Fibroblast of the aortic adventitia (primary cell): ENCODE measurements at places on chromosomes 1 and 21.

DNA sequence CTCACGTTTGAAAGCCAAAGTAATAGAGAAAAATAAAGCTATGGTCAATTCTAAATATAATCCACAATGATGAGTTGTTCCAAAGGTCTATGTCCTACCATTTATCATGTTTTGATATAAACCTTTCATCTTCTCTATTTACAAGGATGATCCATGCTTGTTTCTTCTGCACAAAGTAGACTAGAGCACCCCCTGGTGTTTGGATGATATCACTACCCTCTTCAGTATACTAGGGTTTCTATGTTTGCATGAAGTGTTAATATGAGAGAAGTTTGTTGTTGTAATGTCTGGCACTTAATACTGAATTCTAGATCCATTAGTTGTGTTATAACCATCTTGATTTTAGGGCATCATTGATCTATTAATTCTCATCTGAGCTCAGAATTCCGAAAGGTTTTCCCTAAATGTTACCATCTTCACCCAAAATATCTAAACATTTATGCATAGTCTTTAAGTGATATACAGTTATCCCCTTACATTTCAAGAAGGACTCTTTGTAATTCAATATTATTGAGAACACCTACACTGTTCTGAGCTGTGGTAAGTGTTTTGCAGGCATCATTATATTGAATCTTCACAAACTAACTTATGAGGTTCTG is 21.1 kb downstream of the CLDN8 start:
- peak; percentile 10 for DNase-seq

GRCh38 chr1:157490467-157491165 is 61.7 kb downstream of the FCRL5 start:
- DNase-seq: peak; percentile 64

- no peak for DNase-seq
These were observed 122.9 kb downstream of the HFM1 start for GRCh38 chr1:91281782-91282181.

GRCh38 chr1:13643017-13643416 is 57.0 kb upstream of the PRDM2 start:
- no peak for DNase-seq

DNA sequence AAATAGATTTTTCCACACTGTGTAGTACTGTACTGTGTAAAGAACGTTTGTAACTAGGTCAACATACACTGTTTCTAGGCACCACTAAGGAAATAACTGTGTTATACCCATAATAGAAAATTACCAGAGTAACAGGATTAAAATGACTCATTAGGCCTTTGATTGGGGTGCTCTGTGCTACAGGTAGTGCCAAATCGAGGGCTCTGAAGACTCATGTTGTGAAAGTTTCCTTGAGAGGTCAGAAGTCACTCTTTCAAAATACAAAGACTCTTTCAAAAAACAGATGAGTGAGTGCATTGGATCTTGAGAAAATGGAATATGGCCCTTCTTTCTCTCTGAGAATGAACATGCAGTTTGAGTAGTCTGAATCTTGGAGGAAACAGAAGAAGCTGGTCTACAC is 143.0 kb downstream of the MRPL39 start:
- DNase-seq: no peak

GRCh38 chr1:175373786-175374623 is 181.4 kb upstream of the KIAA0040 start:
- no peak for DNase-seq

GRCh38 chr1:2611621-2612437 is 21.0 kb downstream of the MMEL1 start:
- no peak for DNase-seq

- peak; percentile 32 for DNase-seq
These were observed 41.5 kb downstream of the SNX27 start for GRCh38 chr1:151653397-151653796.

DNA sequence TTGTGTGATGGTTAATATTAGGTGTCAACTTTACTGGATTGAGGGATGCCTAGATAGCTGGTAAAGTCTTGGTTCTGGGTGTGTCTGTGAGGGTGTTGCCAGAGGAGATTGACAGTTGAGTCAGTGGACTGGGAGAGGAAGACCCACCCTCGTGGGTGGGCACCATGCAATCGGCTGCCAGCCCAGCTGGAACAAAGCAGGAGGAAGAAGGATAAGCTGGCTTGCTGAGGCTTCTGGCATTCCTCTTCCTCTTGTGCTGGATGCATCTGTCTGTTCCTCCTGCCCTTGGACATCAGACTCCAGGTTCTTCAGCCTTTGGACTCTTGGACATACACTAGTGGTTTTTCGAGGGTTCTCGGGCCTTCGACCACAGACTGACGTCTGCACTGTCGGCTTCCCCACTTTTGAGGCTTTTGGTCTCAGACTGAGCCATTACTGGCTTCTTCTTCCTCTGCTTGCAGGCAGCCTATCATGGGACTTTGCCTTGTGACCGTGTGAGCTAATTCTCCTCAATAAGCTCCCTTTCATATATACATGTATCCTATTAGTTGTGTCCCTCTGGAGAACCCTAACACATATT is 184.3 kb upstream of the LMO4 start:
- DNase-seq: no peak

- DNase-seq: no peak
These were observed 1165.2 kb downstream of the BRINP3 start for GRCh38 chr1:189312499-189312898.

DNA sequence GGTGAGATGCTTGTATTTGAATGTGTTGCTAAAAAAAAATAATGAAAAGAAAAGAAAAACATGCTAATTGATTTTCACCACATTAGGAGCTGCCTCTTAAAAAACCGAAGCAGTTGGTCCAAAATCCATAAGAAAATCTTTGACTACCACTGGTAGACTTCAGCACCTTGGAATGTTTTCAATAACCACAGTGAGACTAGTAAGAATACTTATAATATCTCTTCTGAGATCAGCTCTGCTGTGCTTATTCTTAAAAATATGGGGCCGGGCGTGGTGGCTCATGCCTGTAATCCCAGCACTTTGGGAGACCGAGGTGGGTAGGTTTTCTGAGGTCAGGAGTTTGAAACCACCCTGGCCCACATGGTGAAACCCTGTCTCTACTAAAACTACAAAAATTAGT is 15.1 kb downstream of the NFYC start:
- DNase-seq: no peak

- peak; percentile 78 for DNase-seq
These were observed 701 bp downstream of the CEP170 start for GRCh38 chr1:243254233-243254926.

DNA sequence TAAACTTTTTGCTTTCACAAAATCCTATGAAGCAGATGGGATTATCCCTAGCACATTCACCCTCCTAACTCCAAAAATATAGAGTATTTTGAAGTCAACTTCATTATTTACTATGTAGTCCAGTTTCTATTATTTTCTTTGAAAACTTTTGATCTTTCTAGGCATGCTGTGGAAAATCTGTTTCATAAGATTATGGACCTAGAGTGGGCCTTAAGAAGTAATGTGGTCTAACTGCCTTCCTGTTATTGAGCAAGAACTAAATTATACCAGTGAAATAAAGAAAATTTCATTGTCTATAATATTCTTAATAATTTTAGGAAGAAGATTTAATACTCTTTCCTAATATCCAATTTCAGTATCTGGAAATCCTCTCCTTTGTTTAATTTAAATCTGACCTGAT is 58.1 kb downstream of the PRKACB start:
- no peak for DNase-seq

DNA sequence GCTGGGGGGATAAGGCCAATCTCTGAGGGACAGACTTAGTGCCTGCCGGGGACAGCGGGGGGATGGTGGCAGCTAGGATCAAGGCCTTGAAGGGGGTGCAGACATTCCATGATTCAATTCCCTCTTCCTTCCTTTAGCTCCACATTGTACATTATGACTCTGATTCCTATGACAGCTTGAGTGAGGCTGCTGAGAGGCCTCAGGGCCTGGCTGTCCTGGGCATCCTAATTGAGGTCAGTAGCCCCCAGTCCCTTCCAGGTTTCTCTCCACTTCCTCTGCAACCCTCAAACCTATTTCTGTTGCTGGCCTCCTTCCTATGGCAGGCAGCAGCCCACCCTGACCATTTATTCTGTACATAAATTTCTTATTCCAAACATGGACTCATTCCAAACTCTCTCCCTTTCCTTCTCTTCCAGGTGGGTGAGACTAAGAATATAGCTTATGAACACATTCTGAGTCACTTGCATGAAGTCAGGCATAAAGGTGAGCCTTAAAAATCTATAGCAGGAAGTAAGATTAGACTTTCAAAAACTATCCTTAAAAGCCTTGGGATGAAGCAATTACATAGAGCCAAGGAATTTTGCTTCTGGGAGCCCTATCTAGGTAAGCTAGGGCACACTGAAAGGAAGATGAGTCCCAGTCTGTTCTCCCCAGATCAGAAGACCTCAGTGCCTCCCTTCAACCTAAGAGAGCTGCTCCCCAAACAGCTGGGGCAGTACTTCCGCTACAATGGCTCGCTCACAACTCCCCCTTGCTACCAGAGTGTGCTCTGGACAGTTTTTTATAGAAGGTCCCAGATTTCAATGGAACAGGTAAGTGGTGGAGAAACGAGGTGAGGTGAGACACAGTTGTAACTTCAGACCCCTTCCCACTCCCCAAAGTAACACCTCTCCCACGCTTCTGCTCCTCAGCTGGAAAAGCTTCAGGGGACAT is 5.1 kb downstream of the CA14 start:
- no peak for DNase-seq

DNA sequence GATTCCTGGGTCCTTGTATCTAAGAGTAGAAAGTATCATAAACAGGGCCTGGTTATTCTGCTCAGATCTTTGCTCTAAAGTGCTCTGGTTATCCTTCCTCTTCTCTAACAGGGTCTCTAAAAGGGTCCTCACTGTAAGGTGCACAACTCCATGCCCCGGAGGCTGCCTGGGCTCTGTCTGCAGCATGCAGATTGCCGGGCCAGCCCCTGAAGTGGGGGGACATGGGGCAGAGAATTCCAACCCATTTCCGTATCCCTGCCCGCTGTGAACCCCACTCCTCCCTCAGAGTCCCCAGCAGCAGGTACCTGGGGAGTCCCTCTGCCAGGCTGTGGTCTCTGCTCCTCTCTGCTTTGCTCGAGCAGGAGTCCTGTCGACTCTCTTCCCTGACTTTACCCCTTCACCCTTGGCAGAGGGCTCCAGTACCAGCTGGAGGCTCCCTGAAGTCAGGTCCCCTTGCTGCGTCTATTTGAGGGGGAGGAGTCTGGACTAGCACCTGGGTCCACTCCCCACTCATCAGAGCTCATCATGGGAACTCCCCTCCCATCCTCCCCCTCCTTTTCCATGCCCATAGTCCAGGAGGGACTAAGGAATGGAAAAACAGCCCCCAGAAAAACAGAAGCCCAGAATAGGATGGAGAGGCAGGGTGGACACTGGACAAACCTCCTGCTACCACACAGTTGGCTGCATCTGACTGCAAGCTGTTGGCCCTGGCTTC is 12.1 kb downstream of the BLACAT1 start:
- DNase-seq: no peak

- DNase-seq: no peak
These were observed 1300.0 kb downstream of the PLA2G4A start for GRCh38 chr1:188128761-188129160.

DNA sequence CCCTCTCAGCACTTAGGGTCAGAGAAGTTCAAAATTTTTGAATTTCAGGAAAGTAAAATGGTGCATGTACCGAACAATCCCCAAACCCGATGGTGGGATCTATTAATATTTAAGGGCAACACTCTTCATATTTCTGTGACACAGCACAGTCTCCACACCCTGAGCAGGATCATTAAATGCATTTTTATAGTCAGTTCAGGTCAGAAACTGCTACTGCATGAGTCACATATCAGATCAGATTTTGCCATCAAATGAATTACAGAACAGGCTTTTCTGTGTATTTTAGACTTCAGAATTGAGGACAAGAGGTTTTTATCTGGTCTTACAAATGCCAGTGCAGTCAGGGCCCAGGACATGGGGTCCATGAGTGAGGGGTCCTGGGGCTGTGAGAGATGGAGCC is 79.2 kb downstream of the RIPK4 start:
- no peak for DNase-seq

- DNase-seq: peak; percentile 66
These were observed at the start of gene TMEM240 for GRCh38 chr1:1540090-1540817. Gene TMEM240 (minus strand): TSS chr1:1540624. CDS start chr1:1540346, 278 bp downstream.

DNA sequence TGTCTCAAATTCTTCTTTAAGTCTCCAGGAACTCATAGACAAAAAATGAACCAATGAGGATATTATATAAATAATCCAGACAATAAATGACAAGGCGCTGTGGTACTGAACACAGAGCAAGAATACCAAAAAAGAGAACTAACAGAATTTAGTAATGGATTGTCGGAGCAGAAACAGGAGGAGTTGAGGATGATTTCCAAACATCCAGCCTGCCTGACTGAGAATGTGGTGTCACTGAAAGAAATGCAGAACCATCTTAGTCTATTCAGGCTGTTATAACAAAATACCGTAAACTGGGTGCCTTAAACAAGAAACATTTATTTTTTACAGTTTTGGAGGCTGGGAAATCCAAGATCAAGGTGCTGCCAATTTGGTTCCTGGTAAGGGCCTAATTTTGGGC is 79.7 kb downstream of the RGS2 start:
- DNase-seq: no peak

GRCh38 chr1:162192306-162192678 is 122.8 kb downstream of the NOS1AP start:
- DNase-seq: no peak

- no peak for DNase-seq
These were observed 143.6 kb upstream of the CD34 start for GRCh38 chr1:208054485-208054884.

DNA sequence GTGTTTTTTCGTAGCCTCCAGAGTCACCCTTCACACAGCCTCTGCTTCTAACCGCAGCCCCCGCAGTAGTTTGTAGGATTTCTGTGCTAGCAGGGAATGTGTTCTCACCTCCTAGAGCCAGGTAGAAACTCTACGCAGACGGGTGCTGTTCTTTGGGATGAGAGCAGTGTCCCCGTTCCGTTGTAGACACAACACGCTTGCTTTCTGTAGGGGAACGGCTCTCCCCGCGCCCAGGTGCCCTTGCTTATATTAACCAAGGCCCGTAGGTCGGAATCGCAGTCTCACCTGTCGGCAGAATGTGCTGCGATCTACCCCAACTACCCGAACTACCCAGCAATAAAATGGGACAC is 111.8 kb upstream of the NBPF11 start:
- DNase-seq: no peak

DNA sequence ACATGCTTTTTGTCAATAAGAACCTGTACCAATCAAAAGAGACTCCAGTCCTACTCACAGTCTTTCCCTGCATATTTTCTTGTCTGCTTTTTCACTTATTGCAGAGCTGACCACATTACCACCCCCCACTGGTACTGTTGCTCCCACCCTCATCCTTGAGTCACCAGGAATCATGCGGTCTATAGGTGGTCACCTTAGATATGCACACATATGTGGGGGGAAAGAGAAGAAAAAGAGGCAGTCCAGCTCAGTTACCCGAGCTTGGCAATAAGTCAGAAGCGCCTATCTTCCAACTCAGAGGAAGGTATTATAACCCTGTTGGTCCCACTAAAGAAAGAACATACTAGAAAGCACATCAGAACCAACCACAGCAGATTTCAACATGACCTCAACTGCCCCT is 119.2 kb downstream of the SMYD2 start:
- DNase-seq: no peak
